ENCODE measurements at places on chromosomes 12 and 14. TPM values are rescaled to one million over a fixed set of nuclear protein-coding genes. Genes with fewer than 3 reads are reported as not detected.

PMCH gene
- not detected for polyA plus RNA-seq

FOXM1 gene
- polyA plus RNA-seq = 0.67 TPM

WNT1 gene
- 0.55 TPM for polyA plus RNA-seq

FBXO33 gene
- 45.5 TPM for polyA plus RNA-seq

MANSC4 gene
- 0.25 TPM for polyA plus RNA-seq

TBX3 gene
- polyA plus RNA-seq = not detected

MYF5 gene
- polyA plus RNA-seq = not detected

PPTC7 gene
- 20.7 TPM for polyA plus RNA-seq

DDX51 gene
- 71.4 TPM for polyA plus RNA-seq

IL31 gene
- not detected for polyA plus RNA-seq

IL22 gene
- not detected for polyA plus RNA-seq

PIWIL1 gene
- not detected for polyA plus RNA-seq
